ENCODE measurements at places on chromosomes 7 and 10. TPM values are rescaled to one million over a fixed set of nuclear protein-coding genes. Genes with fewer than 3 reads are reported as not detected.

The NPY gene
- total RNA-seq: 6.3 TPM

The CH25H gene
- total RNA-seq: 3.9 TPM

- no peak for DNase-seq
These were observed 737 bp downstream of the CABCOCO1 start for GRCh38 chr10:61663466-61663865.

- no peak for DNase-seq
These were observed 47.0 kb downstream of the SPAM1 start for GRCh38 chr7:123972045-123972444.

DNA sequence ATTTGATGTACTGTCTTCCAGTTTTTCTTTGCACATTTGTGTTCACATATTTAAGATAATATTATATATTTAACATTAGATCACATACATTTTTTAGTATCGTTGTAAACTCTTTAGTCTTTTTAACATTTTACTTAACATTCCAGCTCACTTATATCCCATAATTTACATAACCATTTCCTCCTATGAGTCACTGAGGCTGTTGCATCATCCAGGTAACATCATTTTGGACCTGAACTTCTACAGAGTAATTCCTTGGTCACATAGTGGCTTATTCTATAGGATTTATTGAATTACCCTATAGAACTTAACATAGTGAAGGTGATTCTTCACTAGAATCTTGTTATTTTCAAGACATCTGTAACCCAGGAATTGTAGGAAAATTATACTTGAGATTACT, 194.4 kb downstream of the POU6F2 start:
- no peak for DNase-seq
